SIG-M5 (cell line): ENCODE measurements at places on chromosomes 7 and 10.

- no peak for DNase-seq
Measured at GRCh38 chr10:17735166-17735941, 16.6 kb upstream of the TMEM236 start.

DNA sequence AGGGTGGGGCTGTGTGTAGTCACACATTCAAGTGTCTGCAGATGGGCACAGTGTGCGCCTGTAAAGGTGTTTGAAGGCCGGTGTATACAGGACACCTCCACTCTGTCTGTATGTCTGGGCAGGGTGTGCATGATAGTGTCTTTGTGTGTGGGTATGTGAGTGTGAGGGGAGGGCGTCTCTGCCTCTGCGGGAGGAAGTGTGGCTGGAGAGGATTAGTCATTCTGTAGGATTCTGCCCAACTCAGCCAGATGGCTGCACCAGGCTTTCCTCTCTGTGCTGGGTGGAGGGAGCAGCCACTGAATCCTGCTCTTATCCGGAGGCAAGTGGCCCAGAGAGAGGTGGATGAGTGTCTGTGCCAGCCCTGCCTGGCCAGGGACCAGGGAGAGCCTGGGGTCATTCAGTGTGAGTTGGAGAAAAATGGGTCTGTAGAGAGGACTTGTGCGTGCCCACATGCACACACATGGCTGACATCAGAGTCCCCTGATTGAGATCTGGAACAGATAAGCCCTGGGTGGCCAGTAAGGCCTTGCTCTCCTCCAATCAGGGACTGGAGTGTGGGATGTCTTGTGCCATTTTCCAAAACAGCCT, 1.7 kb downstream of the SFXN3 start:
- DNase-seq = no peak

GRCh38 chr10:2979306-2979705, 88.0 kb upstream of the PFKP start:
- no peak for DNase-seq

DNA sequence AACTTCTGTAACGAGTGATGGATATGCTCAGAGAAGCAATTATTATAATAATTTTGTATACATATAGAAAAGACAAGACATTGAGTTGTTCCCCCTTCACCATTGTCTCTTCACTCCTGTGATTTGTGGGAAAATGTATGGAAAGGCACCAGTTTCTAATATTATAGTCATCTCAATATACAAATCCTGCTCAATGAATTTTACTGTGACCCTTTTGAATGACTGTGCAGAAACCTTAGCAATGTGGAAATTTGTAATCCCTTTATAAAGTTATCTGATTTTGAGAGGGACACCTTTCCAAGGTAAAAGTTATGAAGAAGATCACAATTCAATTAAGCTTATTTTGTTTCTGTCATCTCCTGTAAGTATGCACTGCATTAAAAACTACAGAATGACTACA, 74.3 kb upstream of the DKK1 start:
- no peak for DNase-seq

DNA sequence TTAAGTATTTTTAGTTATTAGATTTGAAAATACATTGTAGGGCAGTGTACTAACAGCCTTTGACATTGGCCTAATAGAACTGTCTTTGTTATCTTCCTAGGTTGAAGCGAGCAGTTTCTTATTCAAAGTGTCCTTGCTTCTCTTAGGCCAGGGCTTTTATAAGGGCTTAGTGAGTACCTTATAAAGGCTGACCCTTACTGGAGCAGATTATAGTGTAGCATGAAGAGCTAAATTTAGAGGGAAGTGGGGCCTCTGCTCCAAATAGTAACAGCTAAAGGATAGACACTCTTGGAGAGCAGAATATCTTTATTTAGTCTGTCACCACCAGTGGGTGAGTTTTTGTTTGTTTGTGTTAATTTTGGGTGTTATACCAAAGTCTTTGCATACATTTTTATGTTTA, 15.9 kb downstream of the BZW2 start:
- no peak for DNase-seq

DNA sequence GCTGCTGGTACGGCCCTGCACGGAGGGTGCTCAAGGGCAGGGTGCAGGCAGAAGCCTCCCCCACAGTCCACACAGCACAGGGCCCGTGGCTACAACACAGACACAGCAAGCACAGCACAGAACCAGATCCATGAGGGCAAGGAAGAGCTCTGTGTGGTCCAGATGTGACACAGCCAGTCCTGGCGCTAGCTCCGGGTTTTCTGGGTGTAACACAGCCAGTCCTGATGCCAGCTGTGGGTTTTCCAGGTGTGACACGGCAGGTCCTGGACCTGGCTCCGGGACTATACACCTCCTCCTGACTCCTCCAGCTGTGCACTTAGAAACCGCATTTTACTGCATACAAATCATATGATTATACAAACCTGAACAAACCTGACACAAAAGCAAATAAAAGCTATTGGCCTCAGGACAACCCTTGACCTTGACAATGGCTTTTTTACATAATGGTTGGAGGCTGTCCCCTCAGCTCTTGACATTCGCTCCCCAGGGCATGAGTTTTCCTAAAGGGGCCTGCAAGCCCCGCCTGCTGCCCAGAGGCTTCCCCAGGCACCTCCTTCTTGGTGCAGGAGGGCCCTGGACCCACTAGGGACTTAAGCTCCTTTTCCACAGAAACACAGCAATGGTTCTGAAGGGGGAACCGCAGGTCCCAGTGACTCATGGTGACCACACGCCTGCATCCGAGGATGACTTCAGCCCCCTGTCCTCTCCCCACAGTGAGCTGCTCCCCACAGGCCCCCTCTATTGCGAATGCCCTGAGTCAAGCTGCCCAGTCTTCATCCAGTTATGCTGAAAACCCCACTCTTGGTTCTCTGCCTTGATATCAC, 209.6 kb downstream of the PTPRN2 start:
- DNase-seq = no peak

DNA sequence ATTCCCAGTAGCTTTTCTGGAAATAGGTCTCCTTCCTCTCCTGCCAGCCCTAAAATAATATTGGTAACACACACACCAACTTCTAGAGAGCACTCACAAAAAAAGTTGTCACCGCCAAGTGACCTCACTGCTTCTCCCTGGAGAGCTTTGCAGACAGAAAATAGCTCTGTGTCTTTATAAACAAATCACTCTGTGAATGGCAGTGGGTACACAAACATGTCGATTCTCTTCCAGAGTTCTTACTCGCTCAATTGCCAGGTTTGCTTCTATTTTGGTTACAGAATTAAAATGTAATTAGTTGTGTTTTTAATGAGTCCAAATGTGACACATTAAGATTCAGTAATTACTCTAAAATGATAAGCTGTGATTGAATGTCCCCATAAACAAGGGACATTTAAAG, 649.2 kb upstream of the C7orf33 start:
- DNase-seq = no peak

- no peak for DNase-seq
Measured at GRCh38 chr10:21452203-21452602, 73.3 kb downstream of the SKIDA1 start.

GRCh38 chr10:61912981-61913380, 11.5 kb downstream of the ARID5B start:
- DNase-seq = no peak

GRCh38 chr10:73962386-73962785, 35.5 kb upstream of the VCL start:
- no peak for DNase-seq

DNA sequence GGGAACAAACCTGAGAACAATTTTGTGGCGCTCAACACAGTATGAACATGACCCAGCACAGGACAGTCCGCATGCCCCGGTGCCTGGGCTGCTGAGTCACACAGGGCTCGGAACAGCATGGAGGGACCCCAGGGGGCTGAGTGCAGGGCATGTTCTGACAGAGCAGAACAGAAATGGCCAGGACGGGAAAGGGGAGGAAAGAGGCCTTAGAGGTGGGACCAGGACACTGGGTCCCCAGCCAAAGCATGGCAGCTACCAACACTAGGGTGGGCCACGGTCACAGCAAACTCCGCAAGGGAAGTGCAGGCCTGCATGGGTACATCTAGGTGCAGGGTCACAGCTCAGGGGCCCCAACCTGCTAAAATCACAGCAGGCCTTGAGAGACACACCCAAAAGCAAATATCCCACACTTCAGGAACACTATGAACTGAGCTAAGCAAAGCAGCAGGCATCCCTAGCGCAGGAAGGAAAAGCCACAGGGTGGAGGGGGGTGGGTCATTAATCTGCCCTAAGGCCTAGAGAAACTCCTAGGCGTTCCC, 5.6 kb downstream of the IMPDH1 start:
- no peak for DNase-seq

- no peak for DNase-seq
Measured at GRCh38 chr10:110162741-110163145, 44.7 kb upstream of the MXI1 start.

DNA sequence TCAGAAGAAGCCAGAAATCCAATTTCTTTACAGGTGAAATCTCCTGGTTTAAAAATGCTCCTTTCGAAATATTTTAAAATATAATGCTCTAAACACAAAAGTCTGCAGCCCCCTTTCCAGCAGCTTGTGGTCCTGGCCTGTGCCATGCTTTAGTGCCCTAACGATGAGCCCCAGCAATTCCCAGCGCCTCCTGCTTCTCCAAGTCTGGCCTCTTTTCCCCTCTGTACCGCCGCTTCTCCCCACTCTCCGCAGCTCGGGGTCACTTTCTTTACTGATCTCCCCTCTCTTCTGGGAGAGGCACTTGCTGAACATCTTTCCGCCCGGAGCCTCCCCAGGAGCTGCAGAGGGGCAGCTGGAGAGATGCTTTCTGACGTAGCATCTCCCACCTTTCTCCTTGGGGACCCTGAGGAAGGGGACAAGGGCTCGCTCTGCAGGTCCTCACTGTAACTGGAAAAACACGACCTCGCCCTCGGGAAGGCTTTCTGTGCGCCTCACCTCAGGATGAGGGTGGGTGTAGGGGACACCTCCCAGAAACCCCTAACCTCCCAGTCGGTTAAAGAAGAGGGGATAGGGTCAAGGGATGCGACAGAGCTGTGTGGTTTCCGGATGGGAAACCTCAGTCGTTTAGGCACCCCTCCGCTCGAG, 565 bp upstream of the INA start:
- DNase-seq = no peak
